ENCODE measurements at places on chromosomes 7 and 10. TPM values are rescaled to one million over a fixed set of nuclear protein-coding genes. Genes with fewer than 3 reads are reported as not detected.

The IKZF1 gene
- 2.5 TPM for polyA plus RNA-seq

DNA sequence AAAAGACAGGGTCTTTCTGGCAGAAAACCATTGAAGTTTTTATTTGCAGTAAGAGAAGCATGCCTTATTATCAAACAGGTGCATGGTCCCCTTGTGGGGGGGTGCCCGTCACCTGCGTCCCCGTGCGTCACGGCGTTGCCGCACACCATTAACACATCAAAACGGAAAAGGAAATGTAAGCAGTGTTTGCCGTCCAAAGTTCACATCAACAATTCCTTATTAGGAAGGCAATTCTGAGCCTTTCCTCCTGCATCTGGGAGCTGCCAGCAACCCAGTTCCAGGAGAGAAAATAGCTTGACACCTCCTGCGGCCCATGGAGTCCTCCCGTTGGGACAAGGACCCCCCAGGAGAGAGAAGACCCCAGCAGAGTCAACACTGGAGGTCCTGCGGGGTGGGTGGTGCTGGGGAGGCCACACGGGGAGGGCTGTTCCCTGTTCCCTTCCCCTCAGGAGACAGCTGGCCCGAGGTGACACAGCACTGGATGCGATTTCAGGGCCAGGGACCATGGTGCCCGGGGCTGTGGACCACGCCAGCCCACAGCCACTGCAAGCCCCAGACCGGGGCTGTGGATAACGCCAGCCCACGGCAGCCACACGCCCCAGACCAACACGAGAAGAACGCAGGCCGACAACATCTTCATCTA, 39.5 kb downstream of the DIP2C start:
- DNase-seq: no peak

- no peak for DNase-seq
These were observed 248.2 kb upstream of the KLF14 start for GRCh38 chr7:130982160-130982638.

- DNase-seq: no peak
These were observed 168.6 kb upstream of the RHEB start for GRCh38 chr7:151688236-151688780.

GRCh38 chr7:3780525-3780924, 479.5 kb downstream of the SDK1 start:
- DNase-seq: no peak

GRCh38 chr7:34755008-34755407, 97.0 kb downstream of the NPSR1 start:
- no peak for DNase-seq
